NCI-H2171 (cell line): ENCODE measurements at places on chromosomes 4 and X.

DNA sequence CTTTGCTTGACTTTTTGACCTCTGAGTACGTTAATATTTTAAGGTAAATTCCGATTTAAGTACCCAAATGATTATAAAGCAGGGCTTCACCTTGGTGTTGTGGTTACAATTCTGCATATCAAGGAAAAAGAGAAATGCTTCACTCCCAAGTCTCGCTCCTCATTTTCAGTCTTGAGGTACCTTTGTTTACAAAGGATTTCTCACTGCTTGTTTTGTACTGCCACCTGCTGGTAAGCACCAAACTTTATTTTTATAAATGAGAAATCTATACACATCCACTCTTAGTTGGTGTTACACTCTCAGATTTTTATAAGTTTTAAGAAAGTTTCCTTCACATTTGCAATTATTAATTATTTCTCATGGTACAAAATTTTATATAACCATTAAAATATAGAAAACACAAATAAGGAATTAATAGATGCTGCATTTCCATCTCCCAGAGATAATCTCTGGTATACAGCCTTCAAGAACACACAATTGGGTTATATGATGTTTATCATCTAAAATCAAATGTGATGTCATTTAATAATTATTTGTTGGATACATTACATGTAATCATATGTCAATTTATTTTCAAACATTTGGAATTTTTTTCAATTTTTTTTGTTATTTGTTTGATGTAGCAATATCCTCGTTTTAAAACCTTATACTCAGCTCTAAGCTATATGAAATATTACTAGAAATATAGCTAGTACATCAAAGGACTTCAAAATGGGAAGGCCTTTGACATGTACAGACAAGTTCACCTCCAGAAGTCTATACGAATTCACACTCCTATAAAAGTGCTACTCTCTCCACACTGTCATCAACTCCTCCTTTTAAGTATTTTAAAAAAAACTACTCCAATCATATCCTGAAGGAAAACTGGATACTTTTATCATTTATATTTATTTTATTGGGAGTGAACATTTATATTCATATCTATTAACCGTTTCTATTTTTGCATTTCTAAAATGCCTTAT is 179.9 kb downstream of the KCNIP4 start:
- no peak for DNase-seq

DNA sequence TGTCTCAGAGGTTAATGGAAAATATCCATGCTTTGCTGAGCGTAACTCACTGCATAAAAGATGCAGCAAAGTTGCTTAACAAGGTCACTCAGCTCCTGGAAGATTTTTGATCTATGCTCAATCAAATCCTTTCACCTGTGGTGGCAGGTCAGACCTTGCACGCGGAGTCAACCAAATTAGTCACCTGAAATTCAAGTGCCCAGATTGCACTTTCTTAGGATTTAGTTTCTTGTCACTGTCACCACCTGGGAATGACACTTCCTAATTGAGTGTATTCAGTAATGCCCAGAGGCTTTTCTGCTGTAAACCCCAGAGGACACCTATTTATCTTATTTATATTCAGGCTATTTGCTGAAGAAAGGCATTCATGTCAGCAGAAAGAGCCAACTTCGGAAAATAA is 215.8 kb upstream of the SMIM31 start:
- DNase-seq: no peak

DNA sequence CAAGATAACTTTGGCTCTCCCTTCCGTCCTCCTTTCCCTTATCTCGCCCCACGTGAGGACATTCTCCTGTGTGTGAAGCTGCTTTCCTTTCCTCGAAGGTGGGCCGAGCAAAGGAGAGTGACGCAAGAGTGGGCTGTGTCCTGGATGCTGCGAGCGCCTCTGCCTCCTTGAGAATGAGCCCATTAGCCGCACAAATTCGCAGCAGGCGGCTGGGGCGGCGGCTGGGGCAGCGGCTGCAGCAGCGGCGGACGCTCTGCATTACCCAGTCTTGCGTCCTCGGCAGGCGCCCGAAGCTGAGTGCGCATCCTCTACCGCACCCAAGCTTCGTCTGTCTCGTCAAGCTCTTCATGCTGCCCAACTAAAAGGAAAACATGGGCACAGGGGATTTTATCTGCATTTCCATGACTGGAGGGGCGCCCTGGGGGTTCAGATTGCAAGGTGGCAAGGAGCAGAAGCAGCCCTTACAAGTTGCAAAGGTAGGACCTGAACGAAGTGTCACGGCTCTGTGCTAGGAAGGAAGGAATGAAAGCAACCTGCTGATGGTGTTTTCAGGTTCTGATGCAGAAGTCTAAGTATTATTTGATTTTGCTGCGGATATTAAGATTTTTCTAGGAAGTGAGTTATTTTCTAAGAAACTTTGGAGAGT is at the start of gene SYNPO2:
SYNPO2 (plus strand) TSS at position 189 of the 646 bp plus-strand sequence; CDS start at position 372, 183 bp downstream.
- DNase-seq: no peak

GRCh38 chr4:23766344-23766743 is 123.5 kb downstream of the PPARGC1A start:
- no peak for DNase-seq

- no peak for DNase-seq
These were observed 34.6 kb upstream of the PRRG1 start for GRCh38 chrX:37314531-37314930.

DNA sequence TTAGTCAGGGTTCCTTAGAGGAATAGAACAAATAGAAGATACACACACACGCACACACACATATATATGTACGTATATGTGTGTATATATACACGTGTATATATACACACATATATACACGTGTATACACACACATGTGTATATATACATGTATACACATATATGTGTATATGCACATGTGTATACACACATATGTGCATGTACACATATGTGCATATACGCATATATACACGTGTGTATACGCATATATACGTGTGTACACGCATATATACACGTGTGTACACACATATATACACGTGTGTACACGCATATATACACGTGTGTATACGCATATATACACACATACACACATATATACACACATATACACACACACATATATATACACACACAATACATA is 41.5 kb downstream of the ASMT start:
- DNase-seq: no peak

DNA sequence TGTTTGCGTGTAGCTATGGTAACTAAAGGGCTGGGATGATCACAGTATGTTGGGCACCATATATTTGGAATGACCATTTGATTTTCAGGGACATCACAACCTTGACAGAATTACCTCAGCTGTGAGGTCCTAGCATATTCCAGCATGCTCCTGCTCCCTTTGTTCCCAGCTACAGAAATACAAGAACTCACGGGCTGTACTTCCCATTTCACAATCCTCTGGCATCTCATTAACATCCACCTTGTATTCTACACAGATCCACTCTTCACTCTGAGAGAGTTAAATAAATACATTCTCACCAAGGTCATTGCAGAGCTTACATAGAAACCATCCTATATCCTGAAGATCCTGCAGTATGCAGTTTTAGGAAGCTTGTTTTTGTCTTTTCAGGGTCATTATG is 169.7 kb downstream of the FRMPD4 start:
- no peak for DNase-seq

- DNase-seq: no peak
These were observed 20.6 kb downstream of the ZDHHC9 start for GRCh38 chrX:129823115-129823514.

DNA sequence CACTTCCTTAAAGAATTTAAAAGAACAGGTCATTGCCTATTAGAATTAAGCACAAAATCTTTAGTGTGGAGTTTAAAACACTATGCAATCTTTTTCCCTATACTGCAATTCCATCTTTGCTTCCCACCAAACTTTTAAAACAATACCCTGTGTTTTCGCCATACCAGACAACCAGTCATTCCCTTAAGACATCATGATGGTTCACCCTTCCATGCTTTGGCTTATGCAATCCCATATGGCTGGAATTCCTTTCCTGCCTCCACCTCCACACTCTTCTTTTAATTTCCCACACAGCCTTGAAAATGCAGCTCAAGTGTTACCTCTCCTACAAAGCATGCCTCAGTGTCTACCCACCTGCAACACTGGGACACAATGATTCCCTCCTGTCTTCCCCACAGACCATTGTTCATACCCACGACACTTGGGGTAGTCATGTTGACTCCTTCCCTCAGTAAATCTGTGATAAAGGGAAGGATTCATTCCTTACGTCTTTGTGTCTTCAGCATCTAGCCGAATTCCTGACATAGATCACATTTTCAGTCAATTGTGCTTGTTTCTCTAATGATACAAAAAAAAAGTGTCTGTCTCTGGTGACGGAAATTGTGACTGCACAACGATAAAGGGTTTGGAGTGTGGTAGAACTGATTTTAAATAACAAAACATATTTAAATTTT is 166.3 kb downstream of the FNIP2 start:
- DNase-seq: no peak

GRCh38 chr4:38309471-38309870 is 349.3 kb downstream of the PTTG2 start:
- DNase-seq: no peak

- DNase-seq: no peak
These were observed 56.0 kb upstream of the MAGED1 start for GRCh38 chrX:51837451-51837850.

DNA sequence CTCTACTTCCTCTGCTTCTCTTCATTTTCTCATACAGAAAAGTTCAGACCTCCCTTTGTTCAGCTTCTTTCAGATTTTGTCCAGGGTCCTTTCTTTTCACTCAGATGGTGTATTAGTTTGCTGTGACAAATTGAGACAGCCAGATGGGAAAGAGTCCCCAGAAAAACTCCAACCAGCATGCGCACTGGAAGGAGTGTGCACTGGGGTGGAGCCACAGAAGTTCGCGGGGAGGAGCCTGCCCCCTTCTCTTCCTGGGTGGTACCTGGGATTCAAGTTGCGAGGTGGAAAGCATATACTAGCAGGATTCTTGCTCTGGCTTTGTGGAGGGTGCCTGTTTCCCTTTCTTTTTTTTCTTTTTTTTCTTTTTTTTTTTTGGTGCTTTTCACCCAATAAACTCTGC is 51.6 kb downstream of the SMIM20 start:
- DNase-seq: no peak

GRCh38 chrX:52990848-52991247 is 32.5 kb upstream of the FAM156A start:
- DNase-seq: no peak

- DNase-seq: no peak
These were observed 61.1 kb downstream of the DCLK2 start for GRCh38 chr4:150139297-150139865.

- no peak for DNase-seq
These were observed 131.5 kb downstream of the PRSS12 start for GRCh38 chr4:118221227-118221800.

DNA sequence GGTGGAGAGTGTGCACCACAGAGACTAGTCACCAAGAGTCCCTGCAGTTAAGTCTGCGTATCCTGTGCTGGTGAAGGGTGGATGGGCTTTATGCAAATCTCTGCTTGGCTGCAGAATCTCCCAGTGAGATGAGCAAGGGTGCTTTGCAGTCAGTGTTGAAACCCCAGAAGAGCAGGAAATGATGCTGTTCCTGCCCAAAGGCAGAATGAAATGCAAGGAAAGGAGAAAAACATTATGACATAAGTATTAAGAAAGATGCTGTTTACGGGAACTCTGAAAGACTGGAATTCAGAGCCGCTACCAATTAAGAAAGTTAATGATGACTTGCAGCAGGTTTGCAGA is 25.4 kb upstream of the ACSL1 start:
- no peak for DNase-seq

DNA sequence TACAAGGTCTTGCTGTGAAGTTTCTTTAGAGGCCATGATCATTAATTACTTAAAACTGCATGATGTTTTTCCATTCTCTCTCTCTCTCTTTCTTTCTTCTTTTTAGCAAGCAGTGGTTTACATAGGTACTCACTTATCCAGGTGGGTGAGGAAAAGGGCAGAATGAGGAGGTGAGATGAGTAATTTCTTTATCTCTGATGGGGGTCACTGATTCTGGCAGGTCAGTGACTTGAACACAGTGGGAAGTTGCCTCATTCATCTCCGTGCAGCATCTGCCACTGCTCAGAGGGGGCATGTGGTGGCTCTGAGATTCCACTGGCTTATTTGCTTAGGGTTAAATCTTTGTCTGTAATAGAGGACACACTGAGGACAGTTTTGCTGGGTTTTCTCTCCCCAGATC is 62.6 kb downstream of the FAM114A1 start:
- DNase-seq: no peak

- no peak for DNase-seq
These were observed 66.7 kb downstream of the DGKK start for GRCh38 chrX:50403903-50404302.

- no peak for DNase-seq
These were observed 4.6 kb upstream of the CCDC120 start for GRCh38 chrX:49054073-49054762.

DNA sequence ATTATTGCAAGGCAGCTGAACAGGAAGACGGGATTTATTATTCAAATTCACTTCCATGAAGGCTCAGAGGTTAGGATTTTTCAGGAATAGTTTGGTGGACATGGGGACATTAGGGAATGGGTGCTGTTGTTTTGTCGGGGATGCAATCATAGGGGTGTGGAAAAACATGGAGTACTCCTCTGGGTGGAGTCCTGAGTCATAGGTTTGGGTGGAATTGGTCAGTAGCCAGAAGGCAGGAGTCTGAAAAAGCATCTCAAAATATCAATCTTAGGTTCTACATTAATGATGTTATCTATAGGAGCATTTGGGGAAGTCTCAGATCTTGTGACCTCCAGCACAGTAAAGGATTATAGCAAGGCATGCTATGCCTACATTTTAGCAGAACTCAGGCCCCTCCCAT is 14.5 kb upstream of the ETNPPL start:
- no peak for DNase-seq

DNA sequence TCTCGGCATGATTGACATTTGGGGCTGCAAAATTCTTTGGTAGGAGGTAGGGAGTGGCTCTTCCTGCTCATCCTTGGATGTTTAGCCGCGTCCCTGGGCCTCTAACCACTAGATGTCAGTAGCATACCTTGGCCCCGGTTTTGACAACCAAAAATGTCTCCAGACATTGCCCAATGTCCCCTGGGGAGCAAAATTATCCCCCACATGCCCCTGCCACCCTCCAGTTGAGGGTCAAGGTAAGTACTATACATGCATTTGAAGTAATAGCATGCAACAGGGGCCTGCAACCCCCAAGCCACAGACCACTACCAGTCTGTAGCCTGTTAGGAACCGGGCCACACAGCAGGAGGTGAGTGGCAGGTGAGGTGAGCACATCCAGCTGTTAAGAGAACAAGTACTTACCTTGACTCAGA is 17.6 kb upstream of the KIAA1210 start:
- no peak for DNase-seq

- DNase-seq: no peak
These were observed 19.0 kb downstream of the COX7B2 start for GRCh38 chr4:46890056-46890455.
